Astrocyte of the spinal cord (primary cell): ENCODE measurements at places on chromosomes 1 and 21.
A peak's percentile ranks its signal among the peaks of the same experiment; 100 is the strongest.

GRCh38 chr1:48875552-48876329, 99.0 kb upstream of the BEND5 start:
- DNase-seq = no peak

- DNase-seq = no peak
Observed at GRCh38 chr1:170436928-170437327, 95.0 kb upstream of the GORAB start.

GRCh38 chr1:91803847-91804545, 82.0 kb downstream of the TGFBR3 start:
- no peak for DNase-seq

DNA sequence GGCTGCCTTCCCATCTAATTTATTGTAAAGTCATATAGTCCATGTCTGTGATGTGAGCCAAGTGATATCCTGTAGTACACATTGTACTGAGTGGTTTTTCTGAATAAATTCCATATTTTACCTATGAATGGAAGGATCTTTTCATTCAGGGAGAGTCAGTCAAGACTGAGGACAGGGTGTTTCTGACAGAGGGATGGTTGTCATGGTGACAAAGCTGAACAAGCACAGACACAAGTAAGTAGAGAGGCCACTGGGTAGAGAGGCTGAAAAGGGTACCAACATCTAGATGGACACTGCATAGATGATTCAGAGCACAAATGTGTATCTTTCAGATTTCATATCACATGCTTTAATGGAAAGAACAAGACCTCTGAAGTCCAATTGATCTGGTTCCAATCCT, 22.6 kb upstream of the IL20 start:
- DNase-seq = no peak

GRCh38 chr1:43711049-43711448, 3.7 kb downstream of the ST3GAL3 start:
- DNase-seq = peak; percentile 78

DNA sequence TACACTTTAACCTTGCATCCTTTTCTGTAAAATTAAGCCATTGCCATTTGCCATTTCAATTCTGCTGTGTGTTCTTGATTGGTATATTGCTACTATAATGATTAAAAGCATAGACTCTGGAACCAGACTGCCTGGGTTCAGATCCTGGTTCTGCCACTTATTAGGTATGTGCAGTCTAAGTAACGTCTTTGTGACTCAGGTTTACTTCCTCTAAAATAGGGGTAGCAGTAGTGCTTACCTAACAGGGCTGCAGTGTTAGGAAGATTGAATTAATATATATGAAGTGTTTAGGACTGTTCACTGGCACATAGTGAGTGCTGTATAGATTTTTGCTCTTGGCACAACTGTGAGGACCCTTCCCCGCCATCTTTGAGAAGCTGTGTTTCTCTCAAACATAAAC, 4.4 kb downstream of the CDC42 start:
- DNase-seq = no peak

DNA sequence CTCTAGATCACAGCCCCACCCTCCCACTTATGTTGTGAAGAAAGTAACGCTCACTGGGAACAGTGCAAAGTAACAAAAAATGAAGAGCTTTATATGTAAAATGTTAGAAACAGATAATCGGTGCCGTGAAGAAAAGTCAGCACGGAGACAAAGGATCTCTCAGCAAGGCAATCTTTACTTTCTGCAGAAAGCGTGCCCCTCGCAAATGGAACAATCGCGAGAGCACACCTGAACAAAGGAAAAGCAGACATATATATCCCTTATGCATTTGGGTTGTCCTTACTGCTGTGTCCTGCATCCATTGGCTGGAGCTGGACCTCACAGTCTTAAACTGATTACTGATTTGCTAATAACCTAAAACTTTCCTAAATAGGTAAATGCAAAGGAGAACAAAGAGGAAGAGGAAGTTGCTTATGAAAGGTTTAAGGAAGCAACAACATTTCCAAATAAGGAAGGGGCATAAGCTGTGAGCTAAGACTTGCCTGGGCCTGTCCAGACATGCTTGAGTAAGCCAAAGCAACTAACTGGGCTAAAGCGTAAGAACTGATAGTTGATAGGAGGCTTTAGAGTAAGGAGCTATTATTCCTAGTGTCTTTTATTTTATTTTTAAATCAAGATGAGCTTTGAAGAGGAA, 89.7 kb downstream of the GTF2B start:
- peak; percentile 16 for DNase-seq

DNA sequence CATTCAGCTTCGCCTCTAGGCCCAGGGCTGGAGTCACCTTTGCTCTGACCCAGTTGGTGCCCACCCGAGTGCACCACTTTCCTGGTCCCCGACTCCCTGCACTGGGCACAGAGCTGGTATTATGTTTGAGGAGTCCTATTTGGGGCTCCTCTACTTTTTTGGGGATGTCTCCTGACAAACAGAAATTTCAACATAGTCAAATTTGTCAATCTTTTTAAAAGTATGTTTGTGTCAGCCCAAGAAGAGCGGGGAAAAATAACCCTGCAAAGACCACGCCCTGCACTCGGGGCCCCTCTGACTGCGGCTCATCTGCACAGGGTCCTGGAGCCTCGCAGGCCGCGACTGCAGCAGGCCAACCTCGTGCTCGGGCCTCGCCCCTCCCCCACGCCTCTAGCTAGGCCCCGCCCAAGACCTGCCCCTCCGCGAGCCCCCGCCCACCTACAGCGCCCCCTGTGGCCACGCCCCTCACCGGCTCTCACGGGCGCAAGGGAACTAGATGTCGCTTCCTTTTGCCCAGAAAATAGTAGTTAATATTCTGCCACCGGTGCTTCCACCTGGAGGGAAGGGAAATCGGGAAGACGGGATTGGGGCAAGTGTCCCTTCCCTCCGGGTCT, 11.4 kb downstream of the FAM229A start:
- DNase-seq = no peak

GRCh38 chr1:39462074-39462473, 29.4 kb upstream of the BMP8A start:
- DNase-seq = no peak

- DNase-seq = no peak
Observed at GRCh38 chr1:46793126-46793525, 5.7 kb upstream of the CYP4B1 start.

GRCh38 chr1:12473596-12474362, 144.2 kb downstream of the DHRS3 start:
- DNase-seq = no peak

GRCh38 chr1:966135-966703, at the start of gene PLEKHN1:
Gene PLEKHN1 (plus strand): TSS chr1:966482. CDS start chr1:966532, 50 bp downstream.
- peak; percentile 35 for DNase-seq

- DNase-seq = no peak
Observed at GRCh38 chr1:233114860-233115259, 164.4 kb downstream of the NTPCR start.

DNA sequence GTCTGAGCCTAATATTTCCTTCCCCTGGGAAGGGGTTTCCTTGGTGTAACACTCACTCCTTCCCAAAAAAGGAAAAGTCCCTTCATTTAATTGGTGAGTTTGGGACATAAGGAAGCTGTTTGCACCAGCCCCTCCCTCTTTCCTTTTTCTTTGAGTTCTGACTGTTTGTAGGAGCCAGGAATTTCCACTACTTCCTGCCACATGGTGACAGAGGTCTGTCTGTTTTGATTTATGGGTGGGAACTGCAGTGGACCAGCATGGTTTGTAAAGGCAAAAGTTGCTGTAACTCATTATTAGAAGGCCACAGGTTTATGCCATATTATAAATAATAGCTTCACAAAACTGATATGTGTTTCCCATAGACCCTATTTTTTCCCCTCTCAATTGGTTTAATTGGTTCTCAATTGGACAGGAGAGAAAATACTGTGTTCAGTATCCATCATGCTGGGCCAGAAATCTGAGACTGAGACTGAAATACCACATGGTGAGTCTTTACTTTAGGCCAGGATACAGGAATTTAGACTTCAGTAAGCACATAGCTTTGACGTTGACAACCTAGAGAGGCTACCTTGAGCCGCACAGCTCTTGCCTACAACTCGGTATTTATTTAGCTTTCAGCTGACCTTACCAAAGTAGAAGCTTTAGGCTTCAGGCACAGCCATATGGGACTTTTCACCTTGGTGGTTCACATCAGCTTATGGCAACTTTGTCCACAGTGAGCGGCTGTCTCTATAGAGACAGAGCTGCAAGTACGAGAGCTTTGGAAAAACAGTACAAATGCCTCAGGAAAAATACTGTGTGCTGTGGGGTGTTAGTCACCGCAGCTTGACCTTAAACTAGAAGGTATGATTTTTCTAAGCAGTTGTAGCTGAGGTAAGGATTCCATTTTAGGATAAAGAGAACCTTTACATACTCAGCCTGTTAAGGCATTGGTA, 40.0 kb upstream of the RGS7 start:
- peak; percentile 45 for DNase-seq

- no peak for DNase-seq
Observed at GRCh38 chr1:185215911-185216310, 58.9 kb downstream of the SWT1 start.

GRCh38 chr1:27526569-27527222, 36.7 kb upstream of the WASF2 start:
- DNase-seq = no peak

GRCh38 chr21:34521561-34521960, 9.6 kb upstream of the KCNE1 start:
- DNase-seq = no peak

GRCh38 chr1:204337036-204337429, 22.7 kb downstream of the PLEKHA6 start:
- DNase-seq = no peak

DNA sequence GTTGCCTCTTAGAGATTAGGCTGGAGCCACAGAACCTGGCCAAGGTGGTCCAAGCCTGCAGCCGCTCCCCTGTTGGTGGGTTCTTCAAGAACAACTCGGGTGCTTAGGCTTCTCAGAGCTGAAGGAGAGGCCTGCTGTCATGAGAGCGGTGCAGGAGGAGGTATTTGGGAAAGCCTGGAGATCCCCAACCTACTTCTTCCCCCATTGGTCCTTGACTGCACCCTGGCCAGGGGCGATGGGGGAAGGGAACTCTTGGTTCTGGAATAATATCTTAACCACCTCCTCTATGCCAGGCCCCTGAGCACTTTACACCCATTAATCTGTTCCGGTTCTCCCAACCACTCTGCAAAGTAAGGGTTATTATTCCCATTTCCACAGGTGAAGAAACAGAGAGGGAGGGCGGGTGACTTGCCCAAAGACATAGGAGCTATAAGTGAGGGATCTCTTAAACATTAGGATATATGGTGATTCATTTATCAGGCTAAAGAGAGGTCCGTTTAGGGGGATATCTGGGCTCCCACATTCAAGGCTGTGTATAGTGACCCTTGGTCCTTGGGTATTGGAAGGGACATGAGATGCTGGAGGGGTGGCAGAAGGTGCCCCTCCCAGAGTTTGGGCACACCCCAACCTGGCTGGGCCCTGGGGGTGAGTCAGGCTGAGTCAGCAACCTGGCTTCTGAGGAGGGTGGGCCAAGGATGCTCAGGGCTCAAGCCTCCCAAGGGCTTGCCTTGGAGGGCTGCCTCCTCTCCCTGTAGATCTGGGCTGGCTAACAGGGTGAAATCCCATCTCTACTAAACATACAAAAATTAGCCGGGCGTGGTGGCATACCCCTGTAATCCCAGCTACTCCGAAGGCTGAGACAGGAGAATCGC, 5.2 kb downstream of the TRNP1 start:
- peak; percentile 53 for DNase-seq

DNA sequence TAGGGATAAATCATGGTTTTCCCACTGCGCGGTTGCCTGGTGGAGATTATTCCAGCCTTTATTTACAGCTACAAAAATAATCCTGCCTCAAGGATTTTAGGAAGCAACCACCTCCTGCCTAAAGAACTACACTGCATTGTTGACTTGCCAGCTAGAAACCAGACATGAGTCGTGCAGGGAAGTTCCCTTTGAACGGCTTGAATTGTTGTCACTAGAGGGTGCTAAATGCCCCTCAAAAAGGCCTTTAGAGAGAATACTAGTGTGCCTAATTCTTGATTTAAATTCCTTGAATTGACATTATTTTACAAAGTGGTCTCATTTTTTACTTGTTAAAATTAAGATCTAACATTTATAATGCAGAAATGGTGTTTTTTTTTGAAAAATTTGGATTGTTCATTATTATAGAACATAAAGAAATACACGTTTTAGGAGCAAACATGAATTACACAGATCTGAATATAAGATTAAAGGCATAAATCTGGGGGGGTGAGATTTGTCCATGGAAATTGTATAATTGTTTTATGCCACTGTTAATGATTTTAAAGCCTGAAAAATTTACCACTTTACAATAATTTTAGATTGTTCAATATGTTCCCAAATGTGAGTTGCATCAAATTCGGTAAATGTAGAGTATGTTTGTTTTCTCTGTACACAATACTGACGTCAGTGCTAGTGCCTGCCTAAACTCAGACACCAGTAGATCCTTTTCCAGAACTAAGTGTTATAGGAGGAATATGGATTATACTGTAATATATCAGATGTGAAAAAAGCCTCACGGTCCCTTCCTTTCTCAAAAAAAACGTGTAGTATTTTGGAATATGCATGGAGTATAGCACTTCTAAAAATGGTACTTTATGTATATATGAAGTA, 7.6 kb upstream of the ERG start:
- peak; percentile 78 for DNase-seq

GRCh38 chr1:93394514-93394913, 48.8 kb downstream of the DR1 start:
- no peak for DNase-seq

GRCh38 chr1:55572878-55573734, 357.9 kb upstream of the USP24 start:
- peak; percentile 53 for DNase-seq

- DNase-seq = no peak
Observed at GRCh38 chr1:157113631-157114030, 14.0 kb upstream of the ETV3L start.

- no peak for DNase-seq
Observed at GRCh38 chr1:60151311-60151710, 77.7 kb upstream of the C1orf87 start.

DNA sequence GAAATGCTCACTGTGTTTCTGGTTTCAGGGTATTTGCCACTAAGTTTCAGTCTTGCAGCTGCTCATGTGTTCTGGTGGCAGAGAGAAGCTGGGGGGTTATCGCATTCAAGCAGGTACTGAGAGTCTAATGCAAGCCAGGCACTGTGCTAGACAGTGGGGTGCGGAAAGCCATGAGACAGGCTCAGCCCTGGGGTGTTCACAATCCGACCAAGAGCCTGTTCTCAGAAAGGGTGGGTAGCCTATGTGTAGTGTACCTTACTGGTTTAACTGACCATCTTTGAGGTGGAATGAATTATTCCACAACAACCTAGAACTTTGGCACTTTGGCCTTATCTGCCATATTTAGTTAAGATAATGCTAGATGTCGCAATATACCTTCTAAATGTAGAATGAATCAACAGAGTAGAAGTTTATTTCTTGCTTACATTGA, 55.3 kb upstream of the ROR1 start:
- DNase-seq = no peak

DNA sequence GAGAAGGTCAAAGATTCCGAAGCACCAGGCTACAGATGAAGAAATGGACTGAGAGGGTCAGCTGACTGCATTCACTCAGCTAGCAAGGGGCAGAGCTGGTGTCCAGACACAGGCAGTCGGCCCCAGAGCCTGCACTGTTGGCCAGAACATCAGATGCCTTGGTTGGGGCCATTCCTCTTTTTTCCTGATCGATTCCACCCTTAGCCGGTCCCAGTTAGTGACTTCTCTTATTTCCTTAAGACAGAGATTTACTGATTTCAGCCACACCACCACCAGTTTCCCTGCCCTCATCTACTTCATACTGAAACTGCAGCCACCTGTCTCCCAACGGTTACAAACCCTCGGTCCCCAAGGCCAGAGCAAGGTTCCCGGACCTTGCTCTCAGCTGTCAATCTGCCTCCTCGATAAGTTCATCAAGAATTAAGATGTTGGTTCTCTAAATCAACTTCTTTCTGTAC, 11.5 kb downstream of the CD58 start:
- DNase-seq = no peak
